ENCODE measurements at places on chromosomes 6 and 20.
A peak's percentile ranks its signal among the peaks of the same experiment; 100 is the strongest.

DNA sequence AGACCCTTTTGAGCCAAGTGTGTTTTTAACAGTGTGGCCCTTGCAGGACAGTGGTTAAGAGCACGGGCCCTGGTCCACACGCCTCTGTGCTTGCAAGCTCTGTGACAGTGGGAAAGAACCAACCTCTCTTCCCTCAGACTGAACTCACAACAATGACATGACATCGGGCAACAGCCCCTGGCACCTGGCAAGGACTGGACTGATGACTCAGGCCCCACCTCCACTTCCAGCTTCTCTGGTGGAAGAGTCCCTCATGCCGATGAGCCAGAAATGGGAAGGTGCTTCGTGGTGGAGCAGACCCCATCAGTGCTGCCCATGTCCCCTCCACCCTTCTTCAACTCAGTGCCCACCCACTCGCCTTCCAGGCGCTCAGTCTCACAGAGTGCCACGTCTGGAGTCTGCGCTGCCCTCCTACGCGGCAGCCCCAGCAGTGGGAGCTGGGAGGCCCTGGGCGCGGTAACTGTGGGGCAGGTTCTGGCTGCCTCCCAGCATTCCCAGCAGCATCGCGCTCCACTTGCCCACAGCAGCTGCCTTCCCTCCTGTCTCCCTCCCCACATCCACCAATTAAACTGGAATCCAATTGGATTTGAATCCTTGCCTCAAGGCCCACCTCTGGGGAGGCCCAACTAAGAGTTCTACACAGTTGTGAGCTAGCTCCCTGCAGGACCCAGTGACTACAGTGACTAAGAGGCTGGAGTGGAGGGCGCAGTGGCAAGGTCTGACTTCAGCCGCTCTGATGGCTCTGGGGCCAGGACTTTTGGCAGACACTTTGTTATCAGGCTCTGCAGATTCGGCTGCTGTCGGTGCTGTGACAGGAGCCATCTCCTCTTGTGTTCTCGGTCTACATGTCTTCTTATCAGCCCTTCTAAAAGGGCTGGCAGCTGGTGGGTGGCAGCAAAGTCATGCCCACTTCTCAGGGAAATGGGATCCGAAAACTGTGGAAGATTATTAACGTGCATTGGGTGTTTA lies 156.8 kb upstream of the MLN start:
- no peak for DNase-seq

- no peak for DNase-seq
These were observed 10.8 kb upstream of the ANKRD60 start for GRCh38 chr20:58239216-58239615.

- no peak for DNase-seq
These were observed 24.3 kb upstream of the RPN2 start for GRCh38 chr20:37154684-37155298.

DNA sequence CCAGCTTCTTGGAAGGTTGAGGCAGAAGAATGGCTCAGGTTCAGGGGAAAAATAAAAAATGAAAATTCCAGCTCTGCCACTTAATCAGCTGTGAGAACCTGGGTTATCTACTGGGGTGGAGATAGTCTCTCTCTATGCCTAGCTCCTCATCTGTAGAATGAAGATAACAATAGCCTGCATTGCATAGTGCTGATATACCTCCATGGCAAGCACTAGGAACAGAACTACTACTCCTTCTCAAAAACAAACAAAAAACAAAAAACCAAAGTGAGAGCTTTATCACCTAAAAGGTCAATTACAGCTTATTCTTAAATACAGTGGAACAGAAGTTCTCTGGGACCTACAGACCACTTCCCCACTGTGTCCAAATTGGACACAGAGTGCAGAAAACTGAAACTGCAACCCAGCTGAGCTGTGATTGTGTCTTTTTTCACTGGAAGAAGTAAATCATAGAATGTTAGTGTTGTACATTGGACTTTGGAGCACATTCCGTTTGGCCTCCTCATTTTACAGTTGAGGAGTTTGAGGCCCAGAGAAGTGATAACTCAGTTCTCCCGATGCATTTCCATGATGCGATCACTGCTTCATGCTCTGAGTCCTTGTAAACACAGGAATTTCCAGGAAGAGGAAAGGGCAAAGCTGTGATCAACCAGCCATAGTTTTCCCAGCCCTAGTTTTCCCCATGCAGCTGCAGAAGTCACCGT lies 23.3 kb downstream of the MTFR2 start:
- no peak for DNase-seq

DNA sequence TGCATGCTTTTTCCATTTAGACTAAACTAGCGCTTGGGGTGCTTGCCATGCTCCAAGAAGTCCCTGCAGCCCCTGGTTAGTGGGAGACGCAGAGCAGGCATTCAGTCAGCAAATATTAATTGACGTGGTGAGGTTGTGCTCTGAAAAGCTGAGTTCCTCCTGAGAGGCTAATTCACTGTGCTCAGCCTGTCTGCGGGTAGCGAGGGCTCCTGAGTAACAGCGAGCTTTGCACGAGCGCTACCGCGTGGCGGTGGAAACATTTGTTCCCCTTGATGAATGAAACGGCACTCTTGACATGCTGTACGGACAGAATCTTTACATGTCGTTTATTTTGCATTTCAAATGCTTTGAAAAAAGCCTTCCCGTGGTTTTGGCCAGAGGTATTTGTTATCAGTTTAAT lies 170.6 kb upstream of the AGPAT4 start:
- no peak for DNase-seq

DNA sequence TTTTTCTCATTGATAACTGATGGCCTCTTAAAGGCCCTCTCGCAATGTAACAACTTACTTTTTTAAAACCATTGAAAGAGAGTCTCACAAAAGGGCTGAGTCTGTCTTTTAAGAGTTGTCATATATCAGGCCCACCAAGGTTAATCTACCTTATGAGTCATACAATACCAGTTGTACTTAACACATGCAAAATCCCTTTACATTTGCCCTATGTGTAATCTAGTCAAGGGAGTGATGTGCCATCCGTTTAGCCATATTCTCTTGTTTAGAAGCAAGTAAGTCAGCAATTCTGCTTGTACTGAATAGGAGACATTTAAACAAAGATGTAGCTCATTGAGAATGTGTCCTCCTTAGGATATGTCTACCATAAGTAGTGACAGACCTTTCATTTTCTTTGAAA lies 143.7 kb downstream of the TENT5A start:
- no peak for DNase-seq

DNA sequence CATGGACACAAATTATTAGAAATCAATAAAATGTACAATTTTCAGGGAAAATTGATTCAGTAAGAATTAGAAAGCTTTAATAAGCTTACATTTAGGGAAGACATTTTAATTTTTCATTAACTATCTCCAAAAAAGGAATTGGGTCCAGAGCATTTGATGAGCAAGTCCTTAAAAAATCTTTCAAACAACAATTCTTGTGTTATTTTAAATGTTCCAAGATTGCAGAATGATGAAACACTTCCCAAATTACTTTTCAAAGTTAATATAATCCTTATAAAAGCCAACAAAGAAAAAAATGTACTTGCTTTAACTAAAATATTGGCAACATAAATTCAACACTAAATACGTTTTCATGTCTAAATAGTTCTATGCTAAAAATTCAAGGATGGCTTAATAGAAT lies 102.0 kb downstream of the ADAT2 start:
- DNase-seq, result no peak

DNA sequence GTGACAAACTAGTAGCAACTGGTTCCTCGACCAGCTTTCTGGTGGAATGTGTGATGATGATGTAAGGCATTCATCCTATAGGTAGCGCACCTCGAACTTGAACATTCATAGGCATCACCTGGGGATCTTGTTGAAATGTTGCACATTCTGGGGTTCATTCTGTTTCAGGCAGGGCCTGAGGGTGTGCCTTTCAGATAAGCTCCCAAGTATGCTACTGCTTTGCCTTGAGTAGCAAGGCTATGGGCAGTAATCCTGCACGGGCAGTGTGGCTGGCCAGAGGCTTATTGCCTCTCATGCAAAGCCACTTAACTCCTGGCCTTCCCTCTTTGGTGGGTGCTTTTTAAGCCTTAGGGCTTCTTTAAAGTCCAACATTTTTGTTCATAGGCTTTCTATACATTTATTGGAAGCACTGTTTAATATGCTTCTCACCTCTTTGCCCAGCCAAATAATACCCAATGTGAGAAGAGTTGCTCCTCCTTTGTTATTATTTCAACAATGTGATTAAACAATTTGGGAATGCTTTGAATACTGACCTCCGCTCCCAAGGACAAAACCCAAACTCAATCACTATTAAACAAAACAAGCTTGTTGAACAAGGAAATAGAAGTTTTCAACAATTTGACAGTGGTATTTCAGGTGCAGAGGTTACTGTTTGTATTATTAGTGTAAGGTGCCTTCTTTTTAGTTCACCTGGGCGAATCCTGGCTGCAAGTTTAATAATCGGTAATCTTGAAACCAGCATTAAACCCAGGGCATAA lies 57.5 kb downstream of the JARID2 start:
- no peak for DNase-seq

GRCh38 chr6:5553767-5554166 lies 292.5 kb downstream of the FARS2 start:
- DNase-seq, result no peak

GRCh38 chr6:98669371-98669770 lies 165.0 kb upstream of the POU3F2 start:
- DNase-seq, result no peak

- DNase-seq, result no peak
These were observed 8.3 kb downstream of the MYL9 start for GRCh38 chr20:36549628-36549941.

- no peak for DNase-seq
These were observed 1276.8 kb upstream of the ADGRB3 start for GRCh38 chr6:67358241-67358640.

- DNase-seq, result peak; percentile 57
These were observed 14.3 kb downstream of the ID4 start for GRCh38 chr6:19851241-19852089.

DNA sequence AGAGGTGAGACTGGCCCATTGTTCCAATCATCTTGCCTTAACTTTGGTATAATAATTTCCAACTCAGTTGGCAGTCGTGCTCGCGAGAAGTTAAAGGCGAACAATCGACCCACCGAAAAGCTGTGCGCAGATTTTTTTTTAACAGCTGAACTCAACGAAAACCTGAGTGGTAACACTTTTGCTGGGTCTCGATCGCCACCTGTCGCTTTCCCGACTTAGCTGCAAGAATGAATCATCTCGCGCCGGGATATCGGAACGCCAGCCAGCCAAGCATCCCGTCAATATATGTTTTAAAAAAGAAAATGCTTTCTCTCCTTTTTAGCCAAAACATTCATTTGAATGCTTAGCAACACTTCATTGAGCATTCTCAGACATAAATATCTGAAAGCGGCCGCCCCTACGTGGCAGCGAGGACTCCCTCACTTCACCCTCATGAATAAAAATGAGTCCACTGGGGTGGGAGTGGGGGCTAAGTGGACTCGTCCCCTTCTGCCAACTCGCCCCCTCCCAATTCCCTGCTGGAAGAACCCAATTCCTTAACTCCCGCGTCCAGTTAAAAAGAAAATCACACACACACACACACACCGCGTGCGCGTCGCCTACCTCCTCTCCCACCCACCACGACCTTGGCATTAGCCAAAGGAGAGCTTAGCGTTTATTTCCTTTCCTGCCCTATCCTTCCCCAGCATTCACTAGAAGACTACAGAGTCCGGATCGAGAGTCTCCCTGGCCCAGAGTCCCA lies 1.5 kb downstream of the COL12A1 start:
- DNase-seq, result peak; percentile 47

DNA sequence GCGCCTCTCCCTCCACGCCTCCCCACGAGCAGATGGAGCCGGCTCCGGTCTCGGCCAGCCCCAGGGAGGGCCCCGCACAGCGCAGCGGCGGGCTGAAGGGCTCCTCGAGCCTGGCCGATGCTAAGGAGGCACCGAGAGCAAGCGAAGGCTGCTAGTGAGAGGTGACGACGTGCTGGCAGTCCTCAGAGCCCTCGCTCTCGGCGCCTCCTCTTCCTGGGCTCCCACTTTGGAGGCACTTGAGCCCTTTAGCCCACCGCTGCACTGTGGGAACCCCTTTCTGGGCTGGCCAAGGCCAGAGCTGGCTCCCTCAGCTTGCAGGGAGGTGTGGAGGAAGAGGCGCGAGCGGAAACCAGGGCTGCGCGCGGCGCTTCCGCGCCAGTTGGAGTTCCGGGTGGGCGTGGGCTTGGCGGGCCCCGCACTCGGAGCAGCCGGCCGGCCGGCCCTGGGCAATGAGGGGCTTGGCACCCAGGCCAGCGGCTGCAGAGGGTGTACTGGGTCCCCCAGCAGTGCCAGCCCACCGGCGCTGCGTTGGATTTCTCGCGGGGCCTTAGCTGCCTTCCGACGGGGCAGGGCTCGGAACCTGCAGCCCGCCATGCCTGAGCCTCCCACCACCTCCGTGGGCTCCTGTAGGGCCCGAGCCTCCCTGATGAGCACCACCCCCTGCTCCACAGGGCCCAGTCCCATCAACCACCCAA lies 2.5 kb upstream of the TMEM14C start:
- no peak for DNase-seq

DNA sequence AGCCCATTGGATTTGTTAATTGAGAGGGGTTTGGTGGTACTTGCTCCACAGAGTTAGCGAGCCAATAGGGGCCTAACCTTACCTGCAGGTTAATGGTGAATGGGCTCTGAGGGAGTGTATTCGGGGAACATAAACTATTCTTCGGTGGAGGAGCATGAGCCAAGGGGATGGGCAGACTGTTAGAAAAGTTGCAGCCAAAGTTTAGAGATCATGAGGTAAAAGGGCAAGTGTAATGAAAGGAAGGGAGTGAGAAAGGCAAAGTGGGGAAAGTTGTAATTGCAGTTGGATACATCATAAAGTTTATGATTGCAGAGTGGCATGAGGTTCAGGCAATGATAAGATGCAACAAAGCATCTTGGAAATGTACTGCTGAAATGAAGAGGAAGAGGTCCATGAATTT lies 142.1 kb upstream of the TBX18 start:
- no peak for DNase-seq
